T1000 (cell line): ENCODE measurements at places on chromosomes 5 and 9.

DNA sequence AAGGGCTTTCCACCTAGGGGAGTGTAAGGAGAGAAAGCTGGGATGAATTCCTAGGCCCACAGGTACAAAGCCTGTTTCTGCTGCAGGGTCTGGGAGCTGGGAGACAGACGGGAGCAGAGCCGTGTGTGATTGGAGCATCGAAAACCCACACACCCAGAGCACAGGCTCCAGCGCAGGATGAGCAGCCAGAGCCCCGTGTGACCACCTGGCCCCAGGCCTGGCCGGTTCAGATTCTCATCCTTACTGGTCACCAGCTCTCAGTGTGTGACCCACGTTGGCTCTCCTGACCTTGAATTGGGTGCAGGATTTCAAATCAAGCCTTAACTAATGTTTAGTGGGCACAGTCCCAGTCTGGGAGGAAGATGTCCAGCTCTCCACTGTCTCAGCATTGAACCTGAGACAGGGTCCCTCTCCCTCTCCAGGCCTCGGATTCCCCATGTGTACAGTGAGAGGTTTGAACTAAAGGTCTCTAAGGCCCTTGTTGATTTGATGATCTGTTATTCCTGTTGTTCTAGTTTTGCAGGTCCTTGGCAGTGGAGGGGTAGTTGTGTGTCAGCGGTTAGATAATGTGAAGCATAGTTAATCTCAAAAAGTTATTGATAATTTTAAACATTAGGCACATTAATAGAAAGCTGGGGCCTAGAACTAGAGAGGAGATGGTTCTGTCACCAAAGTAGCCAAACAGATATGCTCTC lies 50.1 kb downstream of the PPARGC1B start:
- no peak for DNase-seq

GRCh38 chr9:138045541-138046490 lies 168.2 kb downstream of the CACNA1B start:
- DNase-seq, result no peak

DNA sequence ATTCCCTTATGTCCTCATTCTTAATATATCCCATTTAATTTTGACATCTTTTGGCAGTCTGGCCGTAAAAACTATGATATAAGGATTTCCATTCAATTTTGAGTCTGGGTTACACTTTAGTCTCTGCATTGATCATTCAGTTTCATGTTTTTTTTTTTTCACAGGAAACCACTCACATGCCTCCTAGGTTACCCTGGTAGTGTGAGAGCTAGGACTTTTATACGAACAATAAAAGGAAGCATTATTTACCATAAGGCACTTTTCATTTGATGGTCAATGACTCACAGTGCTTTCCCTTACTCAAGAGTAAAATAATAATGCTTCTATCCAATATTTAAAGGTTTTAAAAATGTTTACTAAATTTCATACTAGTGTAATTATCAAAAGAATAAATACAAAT lies 16.4 kb upstream of the DMAC1 start:
- no peak for DNase-seq

DNA sequence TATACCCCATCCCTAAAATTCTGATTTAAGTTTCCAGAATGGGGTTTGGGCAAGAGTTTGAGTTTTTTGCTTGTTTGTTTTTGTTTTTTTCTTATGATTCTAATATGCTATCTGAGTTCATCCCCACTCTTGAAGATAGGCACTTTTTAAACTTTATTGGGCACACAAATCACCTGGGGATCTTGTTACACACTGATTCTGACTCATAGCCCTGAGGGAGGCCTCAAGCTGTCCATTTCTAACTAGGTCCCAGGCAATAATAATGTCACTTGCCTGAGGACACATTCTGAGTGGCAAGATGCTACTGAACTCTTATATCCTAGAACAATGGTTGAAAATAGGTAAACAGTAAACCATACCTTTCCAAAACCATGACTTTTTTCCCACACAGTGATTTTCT lies 22.8 kb upstream of the ABLIM3 start:
- no peak for DNase-seq

- DNase-seq, result no peak
Measured at GRCh38 chr5:82704381-82704780, 372.8 kb downstream of the TMEM167A start.

DNA sequence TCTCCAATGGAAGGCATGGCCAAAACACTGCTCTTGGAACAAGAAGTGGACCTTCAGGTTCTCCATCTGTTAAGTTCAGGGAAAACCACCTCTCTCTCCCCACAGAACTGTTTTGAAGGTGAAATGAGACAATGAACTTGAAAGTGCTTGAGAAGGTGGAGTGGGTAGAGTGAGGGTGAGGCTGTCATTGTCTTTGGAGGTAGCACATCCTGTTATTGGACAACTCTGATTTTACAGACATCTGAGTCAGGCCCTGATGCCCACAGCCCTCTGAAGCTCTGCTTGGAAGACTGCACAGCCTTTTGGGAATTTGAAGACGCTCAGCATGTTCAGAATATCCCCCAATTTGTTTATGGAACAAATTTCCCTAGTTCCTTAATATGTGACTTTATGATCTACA lies 27.6 kb upstream of the TEX48 start:
- DNase-seq, result no peak
